ENCODE measurements at places on chromosomes 1 and 21. TPM values are rescaled to one million over a fixed set of nuclear protein-coding genes. Genes with fewer than 3 reads are reported as not detected.

KCNJ6 gene
- 0.12 TPM for total RNA-seq

GRCh38 chr1:84259376-84259775, 42.1 kb upstream of the SAMD13 start:
- H3K27me3 ChIP-seq, result no peaks in the 10 kb centered on the region
- H3K27ac ChIP-seq, result no peak overlapping the region
- H3K4me1 ChIP-seq, result peaks cover 8% of the 10 kb centered on the region
- H3K36me3 ChIP-seq, result no peaks in the 10 kb centered on the region

- peak; percentile 98 for DNase-seq
- H3K36me3 ChIP-seq, result no peaks in the 10 kb centered on the region
- H3K4me1 ChIP-seq, result no peaks in the 10 kb centered on the region
- H3K27ac ChIP-seq, result peak within 1 kb of the TSS; percentile 48
- H3K27me3 ChIP-seq, result no peaks in the 10 kb centered on the region
- H3K4me3 ChIP-seq, result peak within 1 kb of the TSS; percentile 80
These were observed at the start of gene PSMA5 for GRCh38 chr1:109426281-109427170. Gene PSMA5, minus strand, starts transcription at chr1:109426448. Its CDS starts 118 bp downstream, at chr1:109426330.

RAB42 gene
- 0.76 TPM for total RNA-seq

MYOM3 gene
- total RNA-seq, result 0.07 TPM

- H3K27ac ChIP-seq, result no peak overlapping the region
- no peak for DNase-seq
- H3K4me3 ChIP-seq, result no peak overlapping the region
- H3K4me1 ChIP-seq, result no peaks in the 10 kb centered on the region
These were observed 137.4 kb downstream of the BACH1 start for GRCh38 chr21:29436143-29436542.

DNA sequence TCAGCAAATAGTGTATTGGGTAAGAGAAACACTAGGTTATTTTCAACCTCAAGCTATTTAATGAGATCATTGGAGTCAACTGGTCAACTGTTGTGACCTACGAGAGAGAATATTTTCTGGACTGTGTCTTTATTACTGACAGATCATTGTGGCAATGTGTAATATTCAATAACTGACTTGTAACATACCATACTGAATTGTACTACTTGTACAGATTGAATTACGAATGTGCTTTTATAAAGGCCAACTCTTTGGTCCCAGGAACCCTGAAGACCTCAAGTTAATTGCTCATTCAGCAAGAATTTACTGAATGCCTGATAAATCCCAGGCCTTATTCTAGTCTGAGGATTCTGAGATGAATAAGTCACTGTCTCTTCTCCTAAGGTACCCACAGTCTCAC, 56.1 kb upstream of the CAMK1G start:
- no peak overlapping the region for H3K4me3 ChIP-seq
- H3K27me3 ChIP-seq, result no peaks in the 10 kb centered on the region
- H3K4me1 ChIP-seq, result no peaks in the 10 kb centered on the region
- H3K36me3 ChIP-seq, result no peaks in the 10 kb centered on the region
- H3K27ac ChIP-seq, result no peak overlapping the region
- no peak for DNase-seq

GPR153 gene
- 5.7 TPM for total RNA-seq

Data from right lobe of liver (tissue), 6 donors.